ENCODE measurements at places on chromosomes 12 and 14.

GRCh38 chr14:56810147-56810719 lies at the start of gene OTX2:
TSS of gene OTX2 (minus strand) at chr14:56810479. CDS start at chr14:56805456, 5,023 bp downstream.
- no peak within 1 kb of the TSS for H3K27ac ChIP-seq
- H3K4me3 ChIP-seq, result no peak within 1 kb of the TSS
- peaks cover 9% of the 10 kb centered on the region for H3K4me1 ChIP-seq
- peaks cover 9% of the 10 kb centered on the region for H3K27me3 ChIP-seq
- no peaks in the 10 kb centered on the region for H3K36me3 ChIP-seq
- no peak for DNase-seq

DNA sequence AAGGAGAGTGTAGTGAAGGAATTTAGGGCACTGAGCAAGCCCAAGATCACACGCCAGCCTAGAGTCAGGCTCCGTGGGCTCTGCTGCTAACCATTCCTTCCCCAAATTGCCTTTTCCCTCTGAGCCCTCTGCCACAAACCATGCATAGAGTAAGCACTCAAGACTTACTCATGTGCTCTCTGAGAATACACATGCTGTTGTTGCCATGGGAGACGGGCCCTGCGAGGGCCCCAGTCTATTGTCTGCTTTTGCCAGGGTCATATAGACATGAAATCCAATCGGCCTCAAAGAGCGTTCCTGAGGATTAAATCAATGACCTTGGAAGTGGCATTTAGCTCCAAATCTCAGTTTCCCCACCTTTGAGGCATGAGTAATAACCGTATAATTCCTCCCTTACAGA lies 48.7 kb upstream of the WSCD2 start:
- DNase-seq, result no peak
- no peaks in the 10 kb centered on the region for H3K27me3 ChIP-seq
- H3K27ac ChIP-seq, result no peak overlapping the region
- no peaks in the 10 kb centered on the region for H3K36me3 ChIP-seq

- no peaks in the 10 kb centered on the region for H3K36me3 ChIP-seq
- H3K27me3 ChIP-seq, result no peaks in the 10 kb centered on the region
- no peak overlapping the region for H3K4me3 ChIP-seq
- no peak for DNase-seq
These were observed 6.1 kb upstream of the CD9 start for GRCh38 chr12:6193853-6194815.

DNA sequence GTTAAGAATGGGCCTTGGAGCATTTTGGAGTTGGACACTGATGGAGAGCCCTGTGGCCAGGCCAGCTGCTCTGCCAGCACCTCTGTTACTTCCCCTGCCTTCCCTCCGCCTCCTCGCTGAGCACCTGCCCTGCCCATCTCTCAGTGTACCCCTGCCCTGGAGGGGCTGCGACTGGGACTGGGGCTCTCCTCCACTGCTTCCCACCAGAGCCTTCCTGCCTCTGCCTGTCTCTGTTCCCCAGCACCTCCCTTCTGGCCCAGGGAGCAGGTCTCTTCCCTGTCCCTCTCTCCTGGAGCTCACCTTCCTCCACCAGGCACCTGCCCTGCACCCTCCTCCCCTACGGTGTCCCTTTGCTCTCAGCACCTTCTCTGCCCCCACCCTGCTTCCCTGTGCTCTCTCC lies 62.1 kb downstream of the WDR20 start:
- DNase-seq, result no peak
- no peak overlapping the region for H3K4me3 ChIP-seq
- no peaks in the 10 kb centered on the region for H3K4me1 ChIP-seq
- no peak overlapping the region for H3K27ac ChIP-seq
- no peaks in the 10 kb centered on the region for H3K36me3 ChIP-seq

GRCh38 chr12:116897476-116897875 lies 13.3 kb upstream of the FBXW8 start:
- no peaks in the 10 kb centered on the region for H3K27me3 ChIP-seq
- no peak overlapping the region for H3K4me3 ChIP-seq

GRCh38 chr14:100972118-100972897 lies 68.8 kb upstream of the RTL1 start:
- H3K4me3 ChIP-seq, result no peak overlapping the region
- no peaks in the 10 kb centered on the region for H3K27me3 ChIP-seq
- H3K27ac ChIP-seq, result no peak overlapping the region
- H3K36me3 ChIP-seq, result no peaks in the 10 kb centered on the region

Data from uterus (tissue), 4 donors.